ENCODE measurements at places on chromosomes 1 and 21.
A peak's percentile ranks its signal among the peaks of the same experiment; 100 is the strongest.

DNA sequence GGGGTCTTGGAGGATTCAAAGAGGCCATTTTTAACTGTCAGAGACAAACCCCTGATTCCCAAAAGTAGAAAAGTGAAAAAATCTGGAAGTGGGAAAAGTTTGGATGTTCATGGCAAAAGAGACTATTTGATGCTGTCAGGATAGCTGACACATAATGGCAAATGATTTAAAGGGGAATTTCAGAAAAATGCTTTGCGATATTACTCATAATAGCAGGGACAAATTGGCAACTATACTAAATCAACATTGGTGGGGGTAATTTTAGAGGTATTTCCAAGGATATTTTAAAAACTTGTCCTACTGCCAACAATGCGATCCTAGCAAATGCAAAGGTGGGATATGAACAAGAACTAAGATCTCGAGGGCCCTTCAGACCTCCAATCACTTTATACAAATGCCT is 5.3 kb upstream of the GSTM4 start:
- peak; percentile 0 for DNase-seq

DNA sequence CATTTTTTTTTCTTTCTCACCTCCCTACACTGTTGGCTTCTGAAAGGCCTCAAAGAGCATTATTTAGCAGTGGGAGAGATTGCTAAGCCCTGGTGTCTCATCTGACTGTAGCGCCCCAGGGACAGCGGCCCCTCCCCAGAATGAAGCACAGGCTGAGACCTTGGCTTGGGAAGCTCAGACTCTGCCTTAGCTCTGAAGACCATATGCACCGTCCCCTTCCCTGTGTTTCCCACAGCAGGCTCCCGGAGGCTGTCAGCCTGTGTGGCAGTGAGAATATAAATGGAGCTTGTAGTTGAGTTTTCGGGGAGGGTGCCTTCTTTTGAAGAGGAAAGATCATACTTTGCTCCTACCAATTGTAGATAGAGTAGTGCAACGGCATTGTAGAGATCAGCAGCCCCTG is 25.3 kb downstream of the SMYD2 start:
- DNase-seq: no peak

DNA sequence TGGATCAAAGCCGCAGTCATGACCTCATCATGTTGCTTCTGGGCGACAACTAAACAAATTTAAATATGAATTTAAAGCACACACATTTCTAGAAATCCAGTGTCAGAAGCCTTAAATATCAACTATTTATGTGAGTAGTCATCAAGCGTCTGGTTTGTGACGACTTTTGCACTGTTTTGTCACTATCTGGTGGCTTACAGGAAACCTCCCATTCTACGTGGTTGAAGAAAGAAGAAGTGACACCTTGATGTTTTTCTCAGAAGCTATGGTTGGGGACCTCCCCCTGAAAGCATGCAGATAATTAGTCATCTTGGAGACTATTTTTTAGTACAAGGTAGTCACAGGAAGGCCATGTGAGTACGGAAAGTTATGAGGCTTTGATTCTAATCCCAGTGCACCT is 58.5 kb downstream of the TENT5C start:
- DNase-seq: no peak

DNA sequence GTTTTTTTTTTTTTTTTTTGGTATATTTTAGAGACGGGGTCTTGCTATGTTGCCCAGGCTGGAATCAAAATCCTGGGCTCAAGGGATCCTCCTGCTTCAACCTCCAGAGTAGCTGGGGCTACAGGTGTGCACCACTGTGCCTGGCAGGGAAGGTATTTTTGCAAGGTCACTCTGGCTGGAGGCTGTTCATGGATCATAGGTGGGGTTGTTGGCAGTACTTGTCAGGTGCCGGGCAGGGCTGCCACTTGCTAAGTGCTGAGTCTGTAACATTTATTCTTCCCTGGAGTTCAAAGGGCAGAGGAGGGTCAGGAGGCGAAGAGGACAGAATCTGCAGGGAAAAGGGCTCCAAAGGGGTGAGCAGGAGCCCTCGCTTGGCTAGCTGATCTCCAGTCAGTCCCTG is 24.1 kb downstream of the A3GALT2 start:
- DNase-seq: no peak

- no peak for DNase-seq
These were observed 2.8 kb downstream of the PRDX1 start for GRCh38 chr1:45518910-45519309.

DNA sequence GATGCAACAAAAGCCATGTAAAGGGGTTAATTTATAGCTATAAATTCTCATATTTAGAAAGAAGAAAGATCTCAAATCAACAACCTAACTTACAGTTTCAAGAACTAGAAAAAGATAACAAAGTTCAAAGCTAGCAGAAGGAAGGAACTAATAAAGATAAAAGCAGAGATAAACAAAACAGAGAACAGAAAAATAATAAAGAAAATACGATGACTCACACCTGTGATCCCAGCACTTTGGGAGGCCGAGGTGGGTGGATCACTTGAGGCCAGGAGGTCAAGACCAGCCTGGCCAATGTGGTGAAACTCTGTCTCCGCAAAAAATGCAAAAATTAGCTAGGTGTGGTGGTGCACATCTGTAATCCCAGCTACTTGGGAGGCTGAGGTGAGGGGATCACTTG is 12.4 kb upstream of the TMEM183A start:
- DNase-seq: no peak
